CD4-positive, alpha-beta T cell treated with Interleukin-12 subunit alpha and Interleukin-12 subunit beta, for 1 hour (primary cell): ENCODE measurements at places on chromosomes 13 and 19.

- peak; percentile 35 for DNase-seq
Observed at GRCh38 chr13:32415019-32415418, 12.9 kb downstream of the N4BP2L1 start.

DNA sequence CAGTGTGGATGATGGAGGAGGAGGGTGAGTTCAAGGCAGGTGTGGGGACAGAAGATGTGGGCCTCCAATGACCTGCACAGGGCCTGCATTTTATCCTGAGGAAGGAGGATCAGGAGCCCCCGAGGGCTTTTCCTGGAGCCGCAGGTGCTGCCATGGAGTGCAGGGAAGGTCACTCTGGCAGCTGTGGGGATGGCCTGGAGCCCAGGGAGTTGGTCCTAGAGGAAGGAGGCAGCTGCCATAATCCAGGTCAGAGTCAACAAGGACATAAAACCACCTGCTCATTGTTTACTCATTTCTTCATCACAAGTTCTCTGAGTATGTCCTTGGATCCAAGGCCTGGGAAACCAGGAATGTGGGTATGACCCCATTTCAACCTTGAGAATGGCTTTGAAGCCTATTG is 87.2 kb downstream of the SCGB2B2 start:
- DNase-seq, result no peak

GRCh38 chr13:39672378-39673132 is 17.1 kb downstream of the COG6 start:
- DNase-seq, result no peak

DNA sequence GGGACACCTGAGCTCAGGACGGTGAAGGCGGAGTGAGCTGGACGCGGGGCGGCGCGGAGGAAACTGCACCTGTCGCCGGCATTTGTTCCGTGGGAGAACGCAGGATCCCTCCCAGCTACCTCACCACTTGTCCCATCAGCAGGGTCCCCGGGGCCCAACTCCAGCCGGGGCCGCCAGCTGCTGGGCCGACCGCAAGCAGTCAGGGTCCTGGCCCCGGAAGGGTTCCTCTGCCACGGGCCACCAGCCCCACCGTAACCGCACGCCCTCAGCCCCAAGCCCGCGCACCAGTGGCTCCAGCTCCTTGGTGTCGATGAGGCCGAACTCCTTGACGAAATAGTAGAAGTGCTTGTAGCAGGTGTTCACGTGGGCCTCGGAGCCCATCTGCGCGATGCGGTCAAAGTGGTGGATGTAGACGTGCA is 19.6 kb downstream of the MOB3A start:
- DNase-seq, result no peak

DNA sequence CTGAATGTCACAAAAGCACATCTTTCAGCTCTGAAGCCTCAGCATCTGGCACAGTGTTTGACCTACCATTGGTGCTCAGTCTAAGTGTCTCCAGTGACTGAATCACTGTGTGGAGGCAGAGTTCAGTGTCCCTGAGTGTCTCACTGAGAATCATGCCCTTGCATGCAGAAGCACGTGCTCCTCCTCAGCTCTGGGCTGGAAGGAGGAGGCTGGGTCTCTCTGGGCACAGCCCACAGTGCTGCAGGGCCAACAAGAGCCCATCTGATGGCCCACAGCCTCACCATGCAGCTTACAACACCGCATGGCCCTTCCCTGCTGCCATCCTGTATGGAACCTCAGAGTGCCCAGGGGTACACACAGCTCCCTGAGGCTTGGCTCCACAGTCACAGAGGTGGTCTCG is 86.1 kb downstream of the TEX26 start:
- no peak for DNase-seq

DNA sequence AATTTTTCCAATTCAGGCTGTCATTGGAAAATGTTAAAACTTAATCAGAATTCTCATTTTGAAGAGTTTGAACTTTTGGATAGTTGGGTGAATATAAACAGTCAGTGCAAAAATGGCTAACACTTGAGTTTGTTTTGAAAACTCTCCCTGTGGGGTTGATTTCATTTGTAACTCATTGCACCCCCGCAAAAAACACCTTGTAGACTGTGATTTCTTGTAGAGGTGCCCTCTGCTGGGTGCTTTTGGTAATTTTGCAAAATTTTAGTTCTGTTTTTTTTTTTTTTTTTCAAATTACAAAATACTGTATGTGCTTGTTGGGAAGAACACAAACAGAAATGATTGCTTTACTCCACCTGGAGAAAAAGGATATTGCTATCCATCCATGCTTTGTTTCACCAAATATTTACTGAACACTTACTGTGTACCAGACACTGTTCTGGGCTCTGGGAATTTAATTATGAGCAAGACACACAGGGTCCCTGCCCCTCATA is 28.2 kb upstream of the GPI start:
- peak; percentile 68 for DNase-seq

DNA sequence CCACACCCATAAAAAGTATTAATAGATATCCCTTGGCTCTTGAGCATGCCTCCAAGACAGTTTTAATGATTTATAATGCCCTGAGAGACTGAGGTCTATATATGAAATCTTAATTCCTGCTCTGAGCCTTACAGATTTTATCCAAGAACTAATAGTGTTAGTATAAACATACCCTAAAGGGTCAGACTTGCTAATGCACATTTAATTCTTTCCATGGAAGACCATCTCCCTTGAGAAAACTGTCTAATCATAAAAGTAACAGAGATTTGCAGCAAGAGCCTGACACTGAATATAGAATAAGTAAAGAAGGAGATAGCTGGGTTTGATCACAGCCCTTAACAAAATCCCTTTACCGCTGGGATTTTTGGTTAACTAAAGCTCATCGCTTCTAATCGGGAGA is 650.8 kb upstream of the KLF12 start:
- no peak for DNase-seq

GRCh38 chr13:74464670-74465069 is 330.5 kb upstream of the KLF12 start:
- no peak for DNase-seq

- DNase-seq, result no peak
Observed at GRCh38 chr13:114257014-114257413, 22.3 kb downstream of the CDC16 start.

DNA sequence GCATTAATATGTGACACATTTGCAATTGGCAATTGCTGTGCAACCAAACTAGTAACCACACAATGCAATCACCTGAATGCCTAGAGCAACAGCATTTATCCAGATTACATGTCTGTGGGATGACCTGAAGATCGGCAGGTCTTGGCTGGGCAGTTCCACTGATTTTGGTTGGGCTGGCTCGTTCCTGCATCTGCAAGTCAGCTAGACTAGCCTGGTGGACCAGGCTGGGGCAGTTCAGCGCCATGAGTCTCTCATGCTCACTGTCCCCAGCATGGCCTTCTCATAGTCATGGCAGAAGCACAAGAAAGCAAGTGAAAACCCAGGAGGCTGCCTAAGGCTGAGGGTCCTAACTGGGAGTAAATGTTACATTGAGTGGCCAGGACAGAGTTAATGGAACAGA is 229.1 kb upstream of the TSHZ3 start:
- no peak for DNase-seq

DNA sequence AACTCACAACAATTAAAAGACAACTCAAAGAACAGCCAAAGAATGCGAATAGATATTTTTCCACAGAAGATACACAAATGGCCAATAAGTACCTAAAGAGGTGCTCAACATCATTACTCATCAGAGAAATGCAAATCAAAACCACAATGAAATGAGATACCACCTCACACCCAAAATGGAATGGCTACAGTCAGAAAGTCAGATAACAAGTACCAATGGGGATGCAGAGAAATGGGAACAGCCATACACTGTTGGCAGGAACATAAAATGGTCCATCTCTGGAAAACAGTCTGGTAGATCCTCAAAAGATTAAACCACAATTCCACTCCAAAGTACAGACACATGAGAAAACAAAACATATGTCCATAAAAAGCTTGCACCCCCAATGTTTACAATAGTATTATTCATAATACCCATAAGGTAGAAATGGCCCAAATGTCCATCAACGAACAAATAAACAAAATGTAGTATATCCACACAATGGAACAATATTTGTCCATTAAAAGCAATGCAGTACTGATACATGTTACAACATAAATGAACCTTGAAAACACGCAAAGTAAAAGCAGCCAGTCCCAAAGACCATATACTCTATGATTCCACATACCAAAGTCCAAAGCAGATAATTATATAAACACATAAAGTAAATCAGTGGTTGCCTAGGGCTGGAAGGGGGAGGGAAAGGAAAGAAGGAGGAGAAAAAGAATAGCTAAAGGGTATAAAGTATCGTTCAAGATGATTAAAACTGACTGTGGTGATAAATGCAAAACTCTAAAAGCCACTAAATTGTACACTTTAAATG is 19.6 kb downstream of the USP12 start:
- DNase-seq, result no peak

GRCh38 chr13:54980651-54981050 is 1952.0 kb downstream of the OLFM4 start:
- DNase-seq, result no peak

DNA sequence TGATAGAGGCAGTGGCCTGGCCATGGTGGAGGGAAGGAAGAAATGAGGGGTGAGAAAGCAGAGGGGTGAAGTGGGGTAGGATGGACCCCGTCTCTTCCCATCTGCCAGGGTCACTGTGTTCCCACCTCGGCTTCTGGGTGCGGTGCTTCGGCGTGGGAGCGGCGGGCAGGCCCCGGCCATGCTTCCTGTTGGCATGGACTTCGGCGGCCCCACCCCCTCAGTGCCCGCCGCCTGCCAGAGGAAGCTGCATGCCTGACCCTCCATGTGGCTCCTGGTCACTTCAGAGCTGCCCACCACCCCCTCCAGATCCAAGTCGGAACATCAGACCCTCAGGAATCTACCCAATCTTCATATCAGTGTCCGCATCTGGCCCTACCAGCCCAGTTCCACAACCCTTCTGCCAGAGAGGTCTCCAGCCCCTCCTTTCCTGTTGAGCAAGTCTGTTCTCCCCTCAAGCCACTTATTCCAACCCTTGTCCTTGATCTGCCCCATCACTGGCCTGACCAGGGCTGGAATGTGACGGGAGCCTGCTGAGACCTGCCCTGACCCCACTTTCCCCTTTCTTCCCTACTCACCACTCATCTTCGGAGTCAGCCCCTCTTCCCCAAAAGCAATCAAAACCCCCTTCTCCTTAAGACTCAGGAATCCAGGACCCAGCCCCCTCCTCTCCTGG is 1.5 kb downstream of the KCNN4 start:
- DNase-seq, result no peak

GRCh38 chr13:106802917-106803316 is 235.0 kb upstream of the ARGLU1 start:
- no peak for DNase-seq

- DNase-seq, result no peak
Observed at GRCh38 chr13:43684963-43685725, 101.6 kb downstream of the ENOX1 start.

DNA sequence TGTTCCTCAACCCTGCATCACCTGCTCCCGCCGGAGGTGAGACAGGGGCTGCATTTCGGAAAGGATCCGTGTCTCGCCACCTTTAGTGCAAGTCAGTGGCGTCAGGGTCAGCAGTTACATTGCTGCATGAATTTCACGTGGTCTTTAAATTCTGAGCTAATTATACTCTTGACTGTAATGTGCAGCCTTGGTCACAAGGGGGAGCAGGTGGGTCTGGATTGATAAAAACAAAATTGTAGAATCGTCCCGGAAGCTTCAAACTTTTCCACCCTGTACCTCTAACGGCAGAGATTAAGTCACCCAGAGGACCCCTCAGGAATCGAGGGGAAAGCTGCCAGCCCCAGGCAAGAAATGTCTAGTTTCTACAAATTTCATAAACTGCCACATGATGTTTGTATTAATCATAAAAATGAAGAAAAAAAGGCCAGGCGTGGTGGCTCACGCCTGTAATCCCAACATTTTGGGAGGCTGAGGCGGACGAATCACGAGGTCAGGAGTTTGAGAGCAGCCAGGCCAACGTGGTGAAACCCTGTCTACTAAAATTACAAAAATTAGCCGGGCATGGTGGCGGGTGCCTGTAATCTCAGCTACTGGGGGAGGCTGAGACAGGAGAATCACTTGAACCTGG is 20.2 kb downstream of the BBC3 start:
- peak; percentile 84 for DNase-seq

DNA sequence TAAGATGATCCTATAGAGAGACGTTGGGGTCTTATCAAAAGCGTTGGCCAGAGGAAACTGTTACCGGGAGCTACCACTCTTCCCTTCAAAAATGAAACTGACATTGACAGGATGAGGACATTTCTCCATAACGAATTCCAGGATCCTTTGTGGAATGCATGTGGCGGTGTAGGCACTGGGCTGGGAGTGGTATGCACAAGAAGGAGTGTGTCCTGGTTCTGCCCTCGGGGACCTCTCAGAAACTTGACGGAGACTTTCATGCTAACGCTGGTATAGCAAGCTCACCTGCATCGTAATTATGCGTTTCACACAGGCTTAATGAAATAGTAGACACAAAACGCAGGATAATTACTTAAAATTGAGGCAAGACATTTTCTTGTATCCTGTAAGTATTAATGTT is 441.1 kb downstream of the FGF9 start:
- DNase-seq, result no peak

DNA sequence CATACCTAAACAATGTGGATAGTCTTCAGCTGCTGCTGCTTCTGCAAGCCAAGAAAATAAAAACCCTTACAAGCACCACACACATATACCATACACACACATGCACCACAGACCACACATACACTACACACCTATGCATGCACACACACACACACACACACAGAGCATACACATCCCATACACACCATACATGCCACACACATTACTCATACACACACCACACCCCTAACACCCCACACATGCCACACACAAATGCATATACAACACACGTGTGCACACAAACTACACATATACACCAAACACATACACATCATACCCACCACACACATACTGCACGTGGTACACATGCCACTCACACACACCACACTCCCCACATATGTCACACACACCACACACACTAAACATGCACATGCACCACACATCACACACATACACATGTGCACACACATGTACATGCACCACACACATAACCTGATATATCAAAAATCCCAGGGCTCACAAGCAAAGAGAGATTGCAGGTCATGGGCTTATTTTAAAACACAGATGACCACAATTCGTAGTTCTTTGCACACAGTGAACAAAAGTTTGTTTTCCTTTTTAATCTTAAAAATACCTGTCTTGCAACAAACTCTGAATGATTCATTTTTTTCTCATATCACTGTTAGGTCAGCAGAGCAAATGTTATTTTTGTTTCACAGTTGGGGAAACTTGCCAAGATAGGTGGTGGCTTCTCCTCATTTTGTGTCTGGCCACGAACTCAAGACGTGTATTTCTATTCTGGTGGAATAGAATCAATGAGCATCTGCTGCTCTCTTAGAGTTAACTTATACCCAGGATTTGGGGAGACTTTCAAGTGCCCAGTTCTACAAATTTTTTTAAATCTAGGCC is 456.6 kb downstream of the FGF9 start:
- no peak for DNase-seq

GRCh38 chr13:72728290-72728605 is 525 bp downstream of the BORA start:
- DNase-seq, result no peak

GRCh38 chr19:48496959-48497727 is 14.5 kb downstream of the LMTK3 start:
- no peak for DNase-seq
